AG04450 (cell line): ENCODE measurements at places on chromosomes 7 and 10.
A peak's percentile ranks its signal among the peaks of the same experiment; 100 is the strongest.

DNA sequence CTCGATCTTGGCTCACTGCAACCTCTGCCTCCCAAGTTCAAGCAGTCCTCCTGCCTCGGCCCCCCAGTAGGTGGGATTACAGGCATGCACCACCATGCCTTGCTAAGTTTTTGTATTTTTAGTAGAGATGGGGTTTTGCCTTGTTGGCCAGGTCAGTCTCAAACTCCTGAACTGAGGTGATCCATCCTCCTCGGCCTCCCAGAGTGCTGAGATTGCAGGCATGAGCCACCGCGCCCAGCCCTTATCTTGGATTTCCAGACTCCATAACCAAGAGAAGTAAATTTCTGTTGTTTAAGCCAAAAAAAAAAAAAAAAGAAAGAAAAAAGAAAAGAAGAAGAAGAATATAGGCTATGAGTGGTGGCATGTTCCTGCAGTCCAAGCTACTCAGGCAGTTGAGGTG lies 53.3 kb upstream of the RABGEF1 start:
- DNase-seq = no peak

- DNase-seq = no peak
Measured at GRCh38 chr10:110842326-110842904, 29.3 kb upstream of the PDCD4 start.

- DNase-seq = no peak
Measured at GRCh38 chr7:143289421-143289820, 1.3 kb downstream of the CASP2 start.

DNA sequence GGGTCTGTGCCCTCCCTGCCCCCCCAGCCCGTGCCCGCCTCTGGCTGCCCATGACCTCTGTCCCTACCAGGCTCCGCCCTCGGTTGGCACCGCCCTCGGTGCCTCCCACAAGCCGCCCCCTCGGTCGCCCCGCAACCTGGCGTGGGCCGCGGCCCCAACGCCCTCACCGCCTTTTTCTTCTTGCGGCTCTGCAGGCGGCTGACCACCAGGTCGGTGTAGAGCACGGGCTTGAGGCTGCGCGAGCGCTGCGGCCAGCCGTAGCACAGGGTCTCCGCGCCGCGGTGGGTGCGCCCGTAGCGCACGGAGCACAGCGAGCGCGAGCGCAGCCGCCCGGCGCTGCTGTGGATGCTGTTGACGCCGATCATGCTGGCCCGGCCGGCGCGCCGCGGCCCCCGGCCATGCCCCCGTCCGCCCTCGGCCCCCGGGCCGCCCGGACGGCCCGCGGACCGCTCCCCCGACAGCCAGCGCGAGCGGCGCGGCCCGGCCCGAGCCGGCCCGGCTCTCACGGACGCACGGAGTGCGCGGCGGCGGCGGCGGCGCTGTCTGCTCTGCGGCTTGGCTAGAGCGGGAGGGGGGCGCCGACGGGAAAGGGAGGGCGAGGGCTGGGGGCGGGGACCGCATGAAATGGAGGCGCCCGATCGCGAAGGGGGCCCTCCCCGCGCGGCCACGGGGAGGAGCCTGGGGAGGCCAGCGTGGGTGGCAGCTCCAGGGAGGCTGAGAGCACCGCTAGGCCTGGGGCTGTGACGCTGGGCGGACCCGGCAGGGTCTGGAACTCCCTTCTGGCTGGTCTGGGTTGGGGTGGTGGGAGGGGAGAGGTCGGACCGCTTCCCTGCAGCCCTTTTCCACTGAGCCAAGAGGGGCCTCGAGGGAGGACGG lies 9.6 kb downstream of the PSD start:
- no peak for DNase-seq

DNA sequence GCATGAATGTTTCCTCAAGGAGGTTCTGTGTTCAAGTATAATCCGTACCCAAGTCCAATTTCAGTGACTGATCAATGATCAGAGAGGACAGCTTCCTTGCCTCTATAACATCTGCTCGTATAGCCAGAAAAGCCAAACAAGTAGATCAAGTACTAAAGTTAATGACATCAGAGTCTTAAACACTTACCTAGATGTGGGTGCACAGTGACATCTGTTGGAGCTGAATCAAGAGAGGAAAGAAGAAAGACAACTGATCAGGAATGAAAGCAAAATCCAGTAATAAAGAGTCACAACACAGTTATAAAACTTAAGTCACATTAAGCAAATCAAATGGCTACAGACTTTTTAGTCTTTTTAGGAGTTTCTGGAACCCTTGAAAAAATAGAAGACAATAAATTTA lies 236.5 kb downstream of the RELN start:
- no peak for DNase-seq

DNA sequence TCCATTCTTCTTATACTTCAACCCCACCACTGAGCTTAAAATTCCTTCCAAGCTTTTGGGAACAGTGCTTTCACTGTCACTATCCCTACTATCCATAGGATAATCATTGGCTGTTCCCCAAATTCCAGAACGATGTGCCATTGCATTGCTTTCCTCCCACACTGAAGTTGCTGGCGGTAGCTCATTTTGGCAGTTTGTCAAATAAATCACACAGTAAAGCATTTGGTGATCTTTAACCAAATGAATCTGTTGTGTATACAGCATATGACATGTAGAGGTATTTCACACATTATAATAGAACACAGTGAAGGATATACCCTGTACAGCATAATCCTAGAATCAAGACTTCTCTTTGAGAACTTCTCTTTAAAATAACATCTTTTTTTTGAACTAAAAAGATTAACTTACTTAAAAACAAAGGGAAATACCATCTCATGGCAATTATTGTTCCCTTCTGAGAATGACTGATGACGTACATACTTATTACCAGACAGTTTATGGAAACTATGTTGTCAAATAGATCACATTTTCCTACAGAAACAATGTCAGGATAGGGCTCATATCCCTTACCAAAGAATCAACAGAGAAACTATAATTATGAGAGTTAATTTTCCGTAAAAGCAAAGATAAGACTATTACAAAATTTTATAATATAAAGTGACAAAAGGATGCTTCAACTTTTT lies 93.6 kb downstream of the CTNNA3 start:
- peak; percentile 78 for DNase-seq

DNA sequence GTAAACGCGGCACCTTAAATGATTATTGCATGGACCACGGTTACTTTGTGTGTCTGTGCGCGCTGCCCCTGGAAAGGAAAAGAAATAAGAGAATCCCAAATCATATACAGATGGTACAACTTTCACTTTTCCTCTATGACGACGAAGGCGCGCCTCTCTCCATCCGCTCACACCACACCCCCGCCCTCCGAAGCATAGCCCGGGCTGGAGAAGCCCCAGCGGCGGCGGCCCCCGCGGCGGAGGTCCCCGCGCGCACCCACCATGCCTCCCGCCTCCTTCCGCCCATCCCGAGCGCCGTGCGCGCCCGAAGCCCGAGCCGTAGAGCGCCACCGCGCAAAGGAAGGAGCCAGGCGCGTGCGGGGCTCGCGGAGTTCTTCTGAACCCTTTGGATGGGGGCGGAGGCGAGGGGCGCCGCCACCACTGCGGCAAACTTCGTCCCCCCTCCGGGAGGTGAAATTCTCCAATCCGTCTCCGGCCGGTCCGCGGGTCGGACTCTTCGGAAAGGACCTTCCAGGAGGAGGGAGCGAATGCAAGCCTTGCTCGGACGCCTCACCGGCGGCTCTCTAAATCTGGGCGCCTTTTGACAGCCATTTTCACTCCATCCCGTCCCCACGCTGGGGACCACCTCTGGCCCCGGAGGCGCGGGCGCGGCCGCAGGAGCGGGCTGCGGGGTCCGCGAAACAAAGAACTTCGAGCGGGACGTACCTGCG lies 588 bp downstream of the GLI3 start:
- no peak for DNase-seq

DNA sequence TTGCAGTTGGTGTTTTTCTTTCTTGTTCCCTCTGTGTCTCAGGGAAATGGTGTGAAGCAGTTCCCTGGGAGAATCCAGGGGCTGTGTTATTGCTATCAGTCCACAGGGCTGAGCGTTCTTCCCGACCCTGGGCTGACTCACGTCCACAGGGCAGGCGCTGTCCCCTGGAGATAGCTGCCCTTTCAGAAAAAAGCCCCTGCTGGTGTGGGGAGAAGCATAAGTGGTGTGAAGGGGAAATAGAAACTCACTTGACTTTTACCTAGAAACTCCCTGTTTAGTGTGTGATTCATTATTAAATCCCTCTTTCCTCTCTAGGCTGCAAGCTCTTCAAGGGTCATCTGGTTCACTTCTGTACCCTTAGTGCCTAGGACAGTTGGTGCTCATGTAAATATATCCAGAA lies 63.3 kb upstream of the SMNDC1 start:
- no peak for DNase-seq

GRCh38 chr10:35762311-35763030 lies 120.4 kb upstream of the FZD8 start:
- no peak for DNase-seq

- no peak for DNase-seq
Measured at GRCh38 chr10:124176349-124177179, 83.2 kb upstream of the CHST15 start.

DNA sequence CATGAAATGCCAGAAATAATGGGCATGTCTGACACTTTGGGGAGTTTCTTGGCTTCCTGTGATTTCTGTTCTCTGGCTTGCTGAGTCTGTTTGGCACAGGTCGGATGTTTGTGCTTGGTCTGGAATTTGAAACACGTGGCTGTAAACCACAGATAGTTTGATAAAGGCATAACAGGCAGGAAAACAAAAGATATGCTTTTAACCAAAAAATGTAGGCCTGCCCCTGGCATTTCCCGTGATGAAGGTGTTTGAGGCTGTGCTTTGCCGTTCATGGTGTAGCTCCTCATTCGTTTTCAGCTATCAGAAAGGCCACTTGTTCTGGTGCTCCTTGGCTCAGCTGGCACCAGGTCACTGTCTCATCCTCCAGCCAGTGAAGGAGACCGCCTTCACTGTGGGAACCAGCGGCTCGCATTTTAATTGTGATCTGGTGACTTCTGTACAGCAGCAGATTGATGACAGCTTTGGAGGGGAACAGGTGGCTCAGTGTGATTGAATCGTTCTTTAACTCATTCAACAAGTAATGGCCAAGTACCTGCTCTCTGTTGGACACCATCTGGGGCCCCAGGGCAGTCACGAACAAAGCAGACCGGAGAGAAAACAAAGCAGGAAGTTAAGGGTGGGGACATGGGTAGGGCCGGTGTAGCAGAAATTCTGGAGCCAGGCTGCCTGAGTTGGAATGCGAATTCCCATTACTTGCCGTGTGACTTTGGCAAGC lies 111.5 kb downstream of the CCNY start:
- no peak for DNase-seq
